ENCODE measurements at places on chromosomes 12 and 14.

GRCh38 chr12:26172946-26173552 lies 22.3 kb upstream of the SSPN start:
- no peak for DNase-seq

DNA sequence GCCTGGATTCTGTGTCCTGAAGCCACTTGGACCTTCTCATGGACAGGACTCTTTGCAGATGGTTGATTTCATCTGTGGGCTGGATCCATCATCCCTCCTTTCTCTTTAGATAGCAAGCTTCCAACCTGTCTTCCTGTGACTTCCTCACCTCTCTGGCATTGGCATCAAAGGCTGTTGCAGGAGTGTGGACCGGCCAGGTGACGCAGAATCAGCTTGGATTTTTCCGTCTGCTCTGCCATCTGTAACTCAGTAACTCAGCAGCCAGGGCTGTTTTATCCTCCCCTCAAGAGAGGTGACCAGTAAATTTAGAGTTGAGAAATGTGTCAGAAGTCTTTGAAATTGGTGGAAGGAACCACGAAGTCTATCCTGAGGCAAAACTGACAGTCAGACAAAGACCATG lies 701.7 kb upstream of the TMEM132C start:
- no peak for DNase-seq

GRCh38 chr12:120323772-120324171 lies 3.8 kb downstream of the PLA2G1B start:
- no peak for DNase-seq

GRCh38 chr12:53709671-53710070 lies 17.6 kb downstream of the CALCOCO1 start:
- peak; percentile 50 for DNase-seq

DNA sequence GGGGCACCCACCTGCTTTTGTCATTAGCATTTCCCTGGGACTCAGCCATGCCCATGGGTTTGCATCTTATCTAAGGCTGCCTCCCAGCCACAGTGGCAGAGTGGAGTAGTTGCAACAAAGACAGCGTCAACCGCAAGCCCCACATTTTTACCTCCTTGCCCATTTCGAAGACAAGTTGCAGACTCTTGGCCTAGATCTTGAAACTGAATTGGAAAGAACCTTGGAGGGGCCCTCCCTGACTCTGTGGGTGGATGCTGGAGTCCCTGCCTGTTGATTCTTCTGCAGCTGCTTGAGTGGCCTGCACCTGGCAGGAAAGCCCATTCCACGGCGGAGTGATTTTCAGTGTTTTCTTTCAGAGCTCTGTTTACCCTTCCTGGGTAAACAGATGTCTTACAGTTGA lies 309.0 kb downstream of the VRK1 start:
- peak; percentile 29 for DNase-seq

GRCh38 chr14:75909630-75910029 lies 72.2 kb downstream of the TGFB3 start:
- DNase-seq, result no peak

DNA sequence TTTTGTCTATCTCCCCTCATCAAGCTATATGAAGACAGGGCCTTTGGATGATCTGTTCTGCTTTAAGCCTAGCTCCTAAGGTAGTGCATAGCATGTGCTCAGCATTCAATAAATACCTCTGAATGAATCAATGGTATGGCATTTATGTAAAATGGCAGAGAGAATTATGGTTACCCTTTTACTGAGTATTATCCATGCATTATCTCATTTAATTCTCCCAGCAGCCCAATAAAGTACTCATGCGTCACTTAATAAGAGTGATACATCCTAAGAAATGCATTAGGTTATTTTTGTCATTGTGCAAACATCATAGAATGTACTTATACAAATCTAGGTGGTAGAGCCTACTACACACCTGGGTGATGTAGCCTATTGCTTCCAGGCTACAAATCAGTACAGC lies 269.7 kb downstream of the KSR2 start:
- no peak for DNase-seq

GRCh38 chr14:69812711-69813110 lies 15.7 kb upstream of the SLC10A1 start:
- peak; percentile 78 for DNase-seq

DNA sequence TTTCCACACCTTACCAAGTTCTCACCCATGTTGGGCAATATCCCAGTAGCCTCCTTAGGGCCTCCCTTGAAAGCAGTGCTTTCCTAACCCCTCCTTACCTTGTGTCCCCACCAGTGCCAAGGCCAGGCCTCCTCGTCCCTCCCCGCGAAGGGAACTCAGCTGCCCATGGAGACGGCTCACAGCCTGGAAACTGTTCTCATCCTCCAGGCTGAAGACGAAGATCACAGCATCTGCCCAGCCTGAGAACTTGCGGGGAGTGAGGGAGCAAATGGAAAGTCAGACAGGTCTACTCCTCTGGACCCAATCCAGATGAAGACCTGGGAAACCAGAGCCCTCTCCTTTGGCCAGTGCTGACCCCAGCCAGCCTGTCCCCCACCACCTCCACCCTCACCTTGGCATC lies 4.6 kb downstream of the AGAP2 start:
- DNase-seq, result no peak

DNA sequence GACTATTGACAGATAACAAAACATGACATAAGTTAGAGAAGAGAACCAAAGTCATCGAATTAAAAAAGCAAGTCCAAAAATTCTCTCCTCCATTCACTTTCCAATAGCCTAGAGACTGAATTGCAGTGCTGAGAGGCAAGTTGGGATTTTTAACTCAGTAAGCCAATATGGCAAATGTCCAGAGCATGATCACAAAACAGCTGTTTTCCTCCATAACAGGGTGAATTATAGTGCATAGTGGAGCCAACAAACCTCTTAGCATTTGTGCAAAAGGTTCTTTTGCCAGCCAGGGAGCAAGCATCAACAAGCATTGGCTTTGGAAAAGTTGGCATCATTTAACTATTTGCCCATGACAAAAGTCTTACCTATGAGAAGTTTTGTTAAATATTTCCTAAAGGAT lies 458.8 kb upstream of the NOVA1 start:
- no peak for DNase-seq

GRCh38 chr12:54141431-54142113 lies 47.2 kb downstream of the SMUG1 start:
- no peak for DNase-seq

DNA sequence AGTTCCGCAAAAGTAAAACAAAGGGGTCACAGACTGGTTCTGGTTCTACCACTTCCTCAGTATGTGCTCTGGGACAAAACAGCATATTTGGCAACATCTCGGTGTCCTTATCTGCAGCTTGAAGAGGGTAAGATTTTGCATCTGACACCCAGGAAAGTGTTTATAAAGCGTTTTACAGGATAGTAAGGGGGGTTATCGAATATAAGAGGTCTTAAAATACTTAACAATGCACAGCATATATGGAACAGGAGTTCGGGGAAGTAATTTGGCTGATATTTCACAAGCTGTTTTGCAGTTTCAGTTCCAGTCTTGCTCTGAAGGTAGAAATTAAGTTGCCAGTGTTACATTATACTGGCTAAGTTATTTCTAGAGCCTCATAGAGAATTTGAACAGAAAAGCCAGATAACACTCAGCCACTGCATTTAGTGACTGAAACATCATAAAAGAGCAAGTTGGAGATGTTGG lies 904 bp upstream of the MAP4K5 start:
- DNase-seq, result no peak

- DNase-seq, result peak; percentile 91
These were observed 250.1 kb upstream of the CAND1 start for GRCh38 chr12:67019070-67019469.

- DNase-seq, result peak; percentile 55
These were observed 6.1 kb upstream of the TSPAN9 start for GRCh38 chr12:3071107-3071506.

DNA sequence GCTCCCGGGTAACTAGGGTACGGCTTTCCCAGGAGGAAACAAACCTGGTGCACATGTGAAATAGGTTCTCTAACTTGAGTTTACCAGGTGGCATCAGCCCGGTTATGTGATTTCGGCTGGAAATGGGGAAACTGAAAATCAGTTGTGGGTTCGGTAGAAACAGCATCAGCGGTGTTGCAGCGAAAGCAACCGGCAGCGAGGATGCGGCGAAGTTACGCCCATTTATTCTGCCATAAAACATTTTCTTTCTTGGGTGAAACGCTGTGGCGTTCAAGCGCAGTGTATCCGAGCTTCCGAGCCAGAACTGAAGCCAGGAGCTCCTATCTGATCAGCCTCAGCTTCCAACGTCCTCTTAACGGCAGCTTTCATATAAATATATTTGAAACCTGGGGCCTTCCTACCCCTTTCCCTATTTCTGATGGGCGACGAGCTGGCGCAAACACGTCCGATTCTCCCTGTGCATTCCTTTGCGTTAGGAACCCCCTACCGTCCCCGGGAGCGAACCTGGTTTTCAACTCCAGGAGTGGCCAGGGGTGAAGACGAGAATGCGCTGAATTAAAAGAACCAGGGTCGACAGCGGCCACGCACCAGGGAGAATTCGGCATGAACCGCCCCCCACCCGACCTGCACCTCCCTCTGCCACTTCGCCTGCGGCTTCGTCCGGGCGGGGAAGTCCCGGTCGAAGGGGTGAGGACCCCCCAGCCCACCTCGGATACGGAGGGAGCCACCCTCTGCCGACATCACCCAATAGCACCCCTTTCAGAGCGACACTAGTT lies 1.6 kb downstream of the DPF3 start:
- DNase-seq, result peak; percentile 46

DNA sequence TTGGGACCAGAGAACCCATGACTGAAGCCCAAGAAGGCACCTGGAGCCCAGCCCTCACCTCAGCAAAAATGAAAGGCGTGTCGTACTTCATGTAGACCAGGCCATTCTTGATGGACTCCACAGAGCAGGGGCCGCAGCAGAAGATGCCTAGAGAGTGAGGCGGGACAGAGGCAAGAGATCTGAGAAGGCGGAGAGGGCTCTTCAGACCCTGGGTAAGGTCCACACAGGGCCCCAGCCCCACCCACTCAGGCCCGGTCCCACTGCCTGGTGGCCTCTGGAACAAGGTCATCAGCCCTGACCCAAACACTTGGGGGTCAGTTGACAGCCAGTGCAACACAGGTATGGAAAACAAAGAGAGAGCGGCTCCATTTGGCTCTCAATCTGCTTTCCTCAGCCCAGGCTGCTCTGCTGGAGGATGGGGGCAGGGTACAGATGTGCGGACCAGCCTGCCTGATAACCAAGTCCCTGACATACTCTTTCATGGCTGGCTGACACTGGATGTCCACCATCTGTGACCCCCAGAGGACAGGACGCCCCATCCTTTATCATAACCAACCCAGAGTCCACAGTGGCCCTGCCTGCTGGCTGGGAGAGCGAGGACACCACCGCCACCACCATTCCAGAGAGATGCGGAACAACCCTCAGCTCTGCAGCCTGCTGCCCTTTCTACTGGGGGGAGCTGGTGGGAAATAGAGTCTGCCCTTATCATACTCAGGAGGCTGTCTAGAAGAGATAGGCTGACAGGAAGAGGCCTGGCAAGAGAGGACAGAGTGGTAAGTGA lies 6.9 kb downstream of the TGM1 start:
- DNase-seq, result no peak

- no peak for DNase-seq
These were observed 42.8 kb upstream of the CPM start for GRCh38 chr12:68975811-68976210.

GRCh38 chr14:38038986-38039385 lies 168.7 kb upstream of the SSTR1 start:
- peak; percentile 11 for DNase-seq

DNA sequence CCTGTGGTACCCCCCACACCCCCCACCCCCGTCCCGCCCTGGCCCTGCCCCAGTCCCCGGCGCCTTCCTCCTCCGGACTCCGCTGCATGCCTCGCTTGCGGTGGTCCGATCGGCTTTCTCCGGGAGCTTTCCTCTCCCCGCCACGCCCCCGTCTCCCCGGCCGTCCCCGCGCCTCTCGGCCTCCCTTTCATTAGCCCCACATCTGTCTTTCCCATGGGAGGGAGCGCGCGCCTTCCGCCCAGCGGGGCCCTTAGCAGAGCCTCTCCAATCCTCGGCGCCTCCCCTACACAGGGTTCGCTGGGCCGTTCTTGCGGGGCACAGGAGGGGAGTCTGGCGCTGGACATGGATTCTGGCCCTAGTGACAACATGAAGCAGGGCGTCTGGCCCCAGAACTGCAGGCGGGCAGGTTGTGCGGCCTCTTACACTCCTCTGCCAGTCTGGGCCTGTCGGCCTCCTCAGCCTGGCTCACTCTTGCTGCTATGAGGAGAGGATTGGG lies 1.5 kb upstream of the EFS start:
- peak; percentile 65 for DNase-seq

GRCh38 chr12:99498756-99499155 lies 148.8 kb upstream of the GARIN6 start:
- DNase-seq, result no peak

DNA sequence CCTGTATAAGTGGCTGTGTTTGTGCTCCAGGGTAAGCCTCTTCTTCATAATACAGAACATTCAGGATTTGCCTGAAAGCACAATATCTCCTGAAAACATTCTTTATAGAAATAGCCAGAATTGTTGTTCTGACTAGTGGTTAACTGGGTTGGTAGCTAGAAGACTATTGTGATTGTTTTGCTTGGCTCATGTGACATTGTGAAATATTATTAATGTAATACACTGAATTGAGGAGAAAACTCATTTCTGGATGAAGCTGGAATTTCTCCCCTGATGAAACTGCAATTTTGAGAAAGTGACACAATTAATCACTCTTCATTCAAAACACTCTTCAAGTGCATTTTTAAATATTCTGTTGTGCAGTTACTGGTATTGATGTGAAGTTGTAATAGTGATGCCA lies 172.3 kb upstream of the PTPRQ start:
- DNase-seq, result no peak

GRCh38 chr14:78700236-78700635 lies 530.1 kb downstream of the NRXN3 start:
- peak; percentile 62 for DNase-seq

DNA sequence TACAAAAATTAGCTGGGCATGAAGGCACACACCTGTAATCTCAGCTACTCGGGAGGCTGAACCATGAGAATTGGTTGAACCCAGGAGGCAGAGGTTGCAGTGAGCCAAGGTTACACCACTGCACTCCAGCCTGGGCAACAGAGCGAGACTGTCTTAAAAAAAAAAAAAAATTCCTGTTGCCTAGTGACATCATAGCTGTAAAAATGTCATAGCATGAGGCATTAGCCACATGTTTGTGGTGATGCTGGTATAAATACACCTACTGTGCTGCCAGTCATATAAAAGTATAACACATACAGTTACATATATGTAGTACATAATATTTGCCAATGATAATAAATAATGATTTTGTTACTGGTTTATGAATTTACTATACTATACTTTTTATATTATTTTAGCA lies 22.2 kb downstream of the SLC41A2 start:
- no peak for DNase-seq

GRCh38 chr12:63319386-63319785 lies 168.4 kb upstream of the AVPR1A start:
- peak; percentile 74 for DNase-seq

GRCh38 chr14:93005135-93005813 lies 82.3 kb downstream of the CHGA start:
- DNase-seq, result peak; percentile 17

GRCh38 chr14:91744068-91744480 lies 12.2 kb upstream of the CATSPERB start:
- peak; percentile 9 for DNase-seq

- DNase-seq, result peak; percentile 10
These were observed 60.9 kb upstream of the GPATCH2L start for GRCh38 chr14:76090616-76091391.
